ENCODE measurements at places on chromosomes 7 and 10. TPM values are rescaled to one million over a fixed set of nuclear protein-coding genes. Genes with fewer than 3 reads are reported as not detected.

- no peak for DNase-seq
These were observed 290.9 kb downstream of the PTPRN2 start for GRCh38 chr7:158296798-158297104.

DNA sequence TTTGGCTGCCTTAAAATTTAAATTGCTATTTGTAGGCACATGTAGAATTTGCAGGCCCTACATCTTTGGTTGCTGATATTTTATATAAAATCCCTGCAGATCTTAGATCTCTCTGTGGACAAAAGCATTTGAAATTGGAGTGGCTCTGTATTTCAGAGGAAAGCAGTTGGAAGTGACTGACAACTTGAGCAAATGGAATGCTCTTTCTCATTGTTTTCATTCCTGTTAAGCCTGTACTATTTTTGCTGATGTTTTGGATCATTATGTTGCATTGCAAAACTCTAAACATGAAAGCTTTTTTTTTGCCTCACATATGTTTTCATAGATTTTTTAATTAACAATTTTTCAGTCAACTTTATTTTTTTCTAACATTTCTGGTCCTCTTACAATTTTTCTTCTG lies 251.2 kb upstream of the MDFIC start:
- DNase-seq, result no peak

DNA sequence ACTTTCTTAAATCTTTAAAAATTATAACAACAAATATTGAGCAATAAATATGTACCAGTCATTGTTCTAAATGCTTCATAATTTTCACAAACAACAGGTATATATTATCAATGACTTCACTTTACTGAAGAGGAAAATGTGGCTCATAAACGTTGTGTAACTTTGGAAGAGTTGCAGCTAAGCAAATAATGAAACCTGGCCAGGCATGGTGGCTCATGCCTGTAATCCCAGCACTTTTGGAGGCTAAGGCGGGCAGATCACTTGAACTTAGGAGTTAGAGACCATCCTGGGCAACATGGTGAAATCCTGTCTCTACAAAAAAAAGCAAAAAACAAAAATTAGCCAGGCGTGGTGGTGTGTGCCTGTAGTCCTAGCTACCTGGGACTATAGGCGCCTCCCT lies 71.9 kb upstream of the AMPH start:
- DNase-seq, result no peak

DNA sequence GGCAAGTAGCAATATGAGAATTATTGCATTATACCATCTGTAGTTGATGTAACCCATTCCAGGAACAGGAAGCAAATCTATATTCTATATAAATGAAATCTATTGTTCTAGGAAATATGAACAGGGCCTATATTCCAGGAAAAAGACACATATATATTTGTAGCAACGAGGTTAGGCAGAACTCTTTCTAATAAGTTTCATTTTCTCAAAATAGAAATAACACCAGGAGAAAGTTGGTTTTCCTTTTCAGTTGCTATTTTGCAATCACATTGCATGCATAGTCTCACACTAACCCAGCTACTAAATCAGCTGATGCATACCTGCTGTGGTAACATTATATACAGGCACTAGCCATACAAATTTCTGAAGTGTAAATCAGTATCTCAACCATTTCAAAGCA lies 6.2 kb upstream of the IFIT2 start:
- DNase-seq, result no peak

GRCh38 chr10:31215052-31215451 lies 104.0 kb upstream of the ZEB1 start:
- DNase-seq, result no peak

GRCh38 chr10:131546086-131546810 lies 234.7 kb upstream of the TCERG1L start:
- no peak for DNase-seq

DNA sequence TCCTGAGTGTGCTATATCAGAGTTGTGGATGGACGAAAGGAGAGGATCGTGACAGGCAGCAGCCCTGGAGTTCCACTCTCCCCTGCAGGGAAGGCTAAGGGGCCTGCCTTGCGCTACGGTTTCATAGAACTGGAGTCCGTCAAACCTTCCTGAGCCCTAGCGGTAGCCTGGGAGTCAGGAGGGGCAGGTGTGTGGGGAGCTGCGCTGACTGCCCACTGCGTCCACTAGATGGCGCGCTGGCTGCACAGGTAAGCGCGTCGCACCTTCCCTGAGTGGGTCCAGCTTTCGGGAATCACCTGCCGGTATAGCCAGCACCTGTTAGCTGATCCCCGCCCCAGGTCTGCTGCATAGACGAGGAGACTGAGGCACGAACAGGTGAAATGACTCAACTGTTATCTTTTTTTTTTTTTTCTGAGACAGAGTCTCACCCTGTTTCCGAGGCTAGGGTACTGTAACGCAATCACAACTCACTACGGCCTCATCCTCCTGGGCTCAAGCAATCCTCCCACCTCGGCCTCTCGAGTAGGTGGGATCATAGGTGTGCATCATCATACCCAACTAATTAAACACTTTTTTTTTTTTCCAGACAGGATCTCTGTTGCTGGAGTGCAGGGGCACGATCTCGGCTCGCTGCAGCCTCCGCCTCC lies 20.2 kb upstream of the BAIAP2L1 start:
- no peak for DNase-seq

GRCh38 chr10:132865171-132865631 lies 77.2 kb downstream of the CFAP46 start:
- no peak for DNase-seq

- DNase-seq, result no peak
These were observed 17.6 kb downstream of the HTRA1 start for GRCh38 chr10:122478971-122479370.

DNA sequence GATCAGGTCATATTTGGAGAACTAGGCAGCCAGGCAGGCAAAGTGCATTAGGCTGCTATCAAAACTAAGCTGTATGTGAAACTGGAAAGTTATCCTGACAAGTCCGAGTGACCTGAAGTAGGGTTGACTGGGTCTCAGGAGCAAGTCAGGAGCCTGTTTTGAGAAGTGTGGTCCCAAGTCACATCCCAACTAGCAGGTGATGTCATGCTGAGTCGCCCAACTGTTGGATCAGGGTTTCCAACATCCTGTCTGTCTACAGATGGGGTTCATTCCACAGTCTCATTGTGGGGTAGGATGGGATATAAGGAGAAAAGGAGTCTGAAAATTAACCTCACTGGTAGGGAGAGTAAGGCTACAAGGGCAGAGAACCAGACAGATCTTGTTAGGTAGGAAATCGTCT lies 27.0 kb downstream of the SLC26A4 start:
- DNase-seq, result no peak

- DNase-seq, result no peak
These were observed 709.3 kb upstream of the AUTS2 start for GRCh38 chr7:68888971-68889385.

GRCh38 chr7:150379441-150380379 lies 580 bp downstream of the ZNF775 start:
- no peak for DNase-seq

DNA sequence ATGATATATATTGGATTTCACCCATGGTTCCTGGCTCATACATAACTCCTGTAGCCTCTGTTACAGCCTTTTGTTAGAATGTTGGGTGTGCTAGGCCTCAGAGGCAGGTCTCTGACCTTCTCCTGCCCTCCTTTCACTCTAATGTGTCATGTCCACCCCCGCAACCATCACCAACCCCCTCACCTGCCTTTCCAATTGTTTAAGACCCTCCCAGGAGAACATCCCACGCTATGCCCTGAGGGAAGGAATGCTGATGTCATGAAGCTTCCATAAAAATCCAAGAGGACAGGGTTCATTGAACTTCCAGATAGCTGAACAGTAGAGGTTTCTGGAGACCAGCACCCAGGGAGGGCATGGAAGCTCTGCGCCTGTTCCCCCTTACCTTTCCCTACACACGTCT lies 30.8 kb upstream of the C10orf67 start:
- no peak for DNase-seq

DNA sequence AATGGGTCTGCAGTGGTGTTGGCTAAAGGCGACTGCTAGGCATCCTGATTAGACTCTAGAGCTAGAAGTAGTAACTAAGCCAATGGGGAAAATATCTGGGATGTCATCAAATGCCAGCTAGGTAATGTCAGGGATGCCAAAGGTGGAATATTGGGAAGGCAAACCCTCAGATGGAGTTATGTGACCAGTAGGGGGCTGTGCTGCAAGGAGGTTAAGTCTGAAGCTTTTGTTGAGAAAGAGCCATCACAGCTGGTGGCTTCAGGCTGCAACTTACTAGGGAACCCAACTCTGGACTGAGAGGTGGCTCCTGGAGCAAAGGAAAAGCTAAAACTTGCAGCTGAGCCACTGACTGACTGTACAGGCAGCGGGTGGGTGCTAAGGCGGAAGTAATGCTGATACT lies 576.9 kb upstream of the GHITM start:
- no peak for DNase-seq

GRCh38 chr7:67341153-67341768 lies 344.6 kb downstream of the TYW1 start:
- no peak for DNase-seq

DNA sequence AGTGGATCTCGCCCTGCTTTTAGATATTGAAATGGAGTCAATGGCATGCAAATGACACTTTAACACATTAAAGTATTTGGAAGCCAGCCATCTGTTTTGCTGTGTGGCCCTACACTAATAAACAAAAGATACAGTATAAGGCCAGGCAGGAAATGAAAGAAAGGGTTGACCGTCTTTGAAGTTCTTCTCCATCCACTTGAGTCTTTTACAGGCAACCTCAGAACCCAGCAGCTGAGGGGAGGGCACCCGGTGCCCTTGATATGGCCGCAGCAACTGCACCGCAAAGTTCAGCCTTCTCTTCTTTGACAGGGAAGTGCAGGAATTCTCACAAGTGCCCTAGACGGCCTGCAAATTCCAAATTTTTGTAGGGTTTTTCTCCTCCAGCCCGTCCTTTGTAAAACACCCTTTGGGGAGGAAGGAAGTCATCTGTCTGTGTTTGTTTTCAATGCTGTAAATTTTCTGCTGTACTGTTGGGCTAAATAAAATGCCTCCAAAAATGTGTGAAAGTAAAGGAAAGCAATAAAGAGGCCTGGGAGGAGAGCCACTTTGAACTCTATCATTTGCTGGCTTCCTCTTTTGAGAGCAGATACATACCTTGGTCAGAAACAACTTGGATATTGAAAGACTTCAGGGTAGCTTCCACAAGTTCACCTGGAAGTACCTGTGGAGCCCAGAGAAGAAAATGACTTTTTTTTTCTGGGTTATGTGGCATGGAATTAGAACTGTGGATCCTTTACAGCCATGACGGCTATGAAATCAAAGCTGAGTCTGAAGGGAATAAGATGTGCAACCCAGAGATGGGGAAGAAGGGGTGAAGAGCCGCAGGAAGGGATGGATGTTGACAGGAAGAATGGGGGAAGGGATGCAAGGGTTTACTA lies 3.6 kb downstream of the HOXA1 start:
- no peak for DNase-seq

DNA sequence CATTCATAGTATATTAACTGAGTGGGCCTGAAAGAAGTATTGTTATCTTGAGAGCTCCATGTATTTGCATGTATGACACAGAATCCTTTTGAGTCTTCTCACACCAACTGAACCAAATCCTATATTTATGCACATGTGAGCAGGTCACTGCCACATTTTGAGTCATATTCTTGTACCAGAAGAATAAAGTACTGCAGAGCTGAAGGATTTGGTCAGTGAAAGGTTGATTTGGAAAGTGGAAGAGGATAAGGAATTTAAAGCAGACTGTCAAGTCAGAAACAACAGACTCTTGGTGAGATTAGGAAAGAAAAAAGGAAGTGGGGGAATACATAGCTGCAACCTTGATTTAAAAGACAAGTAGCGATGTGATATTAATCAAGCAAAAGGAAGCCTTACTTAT lies 121.8 kb downstream of the ARID5B start:
- no peak for DNase-seq

GRCh38 chr10:23656735-23657134 lies 217.9 kb downstream of the OTUD1 start:
- DNase-seq, result no peak

- DNase-seq, result no peak
These were observed 16.1 kb downstream of the BUD23 start for GRCh38 chr7:73699370-73700068.

DNA sequence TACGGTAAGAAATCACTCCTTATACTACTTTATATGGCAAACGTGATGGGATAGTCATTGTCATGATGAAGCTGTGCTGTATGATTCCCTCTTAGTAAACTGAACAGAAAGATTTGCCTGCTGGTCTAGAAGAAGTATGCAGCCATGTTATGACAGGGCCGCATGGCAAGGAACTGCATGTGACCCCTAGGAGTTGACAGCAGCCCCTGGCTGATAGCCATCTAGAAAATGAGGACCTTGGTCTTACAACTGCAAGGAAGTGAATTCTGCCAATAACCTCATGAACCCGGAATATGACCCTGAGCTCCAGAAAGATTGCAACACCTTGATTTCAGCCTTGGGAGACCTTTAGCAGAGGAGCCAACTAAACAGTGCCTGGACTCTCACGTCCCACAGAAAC lies 193.3 kb downstream of the SEMA3E start:
- DNase-seq, result no peak

DNA sequence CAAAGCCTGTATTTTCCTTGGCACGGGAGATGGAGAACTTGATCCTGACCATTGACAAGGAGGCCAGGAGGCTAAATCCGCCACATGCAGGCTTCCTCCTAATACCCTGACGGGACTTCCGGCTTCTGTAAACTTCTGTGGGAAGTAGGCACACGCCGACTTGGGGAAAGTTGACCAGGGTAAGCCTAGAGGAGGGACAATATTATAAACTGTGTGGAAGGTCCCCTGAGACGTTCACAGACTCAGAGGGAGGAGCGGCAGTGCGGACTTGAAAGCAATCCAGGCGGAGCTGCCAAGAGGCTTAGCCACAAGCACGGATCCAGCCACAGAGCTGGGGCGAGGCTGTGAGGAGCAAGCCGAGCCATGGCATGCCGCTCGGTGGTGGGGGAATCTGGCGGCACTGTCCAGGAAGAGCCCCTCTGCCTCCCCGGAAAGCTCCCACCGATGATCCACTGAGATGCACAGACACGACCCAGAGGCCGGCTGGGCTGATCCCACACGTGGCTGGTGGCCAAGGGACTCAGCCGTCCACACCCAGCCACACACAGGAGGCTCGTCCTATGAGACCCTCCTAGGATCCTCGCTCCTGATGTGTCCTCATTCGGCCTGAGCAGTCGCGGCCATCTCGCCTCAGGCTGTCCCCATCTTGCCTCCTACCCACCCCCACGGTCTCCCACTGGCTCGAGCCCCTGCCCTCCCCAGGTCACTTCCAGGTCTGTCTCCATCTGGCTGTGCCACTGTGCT lies 40.0 kb upstream of the INSIG1 start:
- DNase-seq, result no peak

The SEMA4G gene
- polyA plus RNA-seq, result 6.7 TPM

The NPC1L1 gene
- polyA plus RNA-seq, result 0.04 TPM

The MDFIC gene
- polyA plus RNA-seq, result 32.2 TPM

The FAM131B gene
- polyA plus RNA-seq, result 1.5 TPM

The PRKRIP1 gene
- 27.4 TPM for polyA plus RNA-seq

The TAS2R16 gene
- not detected for polyA plus RNA-seq

The HOXA9 gene
- polyA plus RNA-seq, result 25.7 TPM

The GRID1 gene
- polyA plus RNA-seq, result 3.8 TPM

The PNLIPRP3 gene
- polyA plus RNA-seq, result not detected

Data from forelimb muscle (tissue), 1 donor.